ENCODE measurements at places on chromosomes 4 and X.

GRCh38 chrX:13047759-13048158, 3.3 kb upstream of the FAM9C start:
- no peak for DNase-seq

- no peak for DNase-seq
Observed at GRCh38 chrX:149296092-149296491, 209.0 kb downstream of the IDS start.

DNA sequence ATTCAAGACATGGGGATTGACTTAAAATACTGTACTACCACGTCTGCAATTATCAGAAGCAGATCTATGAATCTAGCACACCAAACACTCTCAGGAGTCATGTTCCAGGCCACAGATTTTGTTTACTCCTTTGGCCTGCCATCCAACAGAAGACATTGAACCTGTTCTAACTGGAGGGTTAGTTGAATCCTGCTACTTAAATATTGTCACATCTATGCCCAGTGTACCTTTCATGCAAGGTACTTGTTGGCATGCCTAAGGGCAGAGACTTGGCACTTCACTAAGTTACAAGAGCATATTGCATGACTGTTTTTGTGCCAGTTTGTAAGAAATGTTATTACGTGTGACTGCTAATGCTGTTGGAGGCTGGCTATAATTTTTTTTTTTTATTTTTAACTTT, 126.9 kb upstream of the BCOR start:
- no peak for DNase-seq

- DNase-seq = no peak
Observed at GRCh38 chrX:39204945-39205344, 403.7 kb downstream of the MID1IP1 start.

- DNase-seq = no peak
Observed at GRCh38 chrX:66035667-66036066, 4.2 kb downstream of the VSIG4 start.

DNA sequence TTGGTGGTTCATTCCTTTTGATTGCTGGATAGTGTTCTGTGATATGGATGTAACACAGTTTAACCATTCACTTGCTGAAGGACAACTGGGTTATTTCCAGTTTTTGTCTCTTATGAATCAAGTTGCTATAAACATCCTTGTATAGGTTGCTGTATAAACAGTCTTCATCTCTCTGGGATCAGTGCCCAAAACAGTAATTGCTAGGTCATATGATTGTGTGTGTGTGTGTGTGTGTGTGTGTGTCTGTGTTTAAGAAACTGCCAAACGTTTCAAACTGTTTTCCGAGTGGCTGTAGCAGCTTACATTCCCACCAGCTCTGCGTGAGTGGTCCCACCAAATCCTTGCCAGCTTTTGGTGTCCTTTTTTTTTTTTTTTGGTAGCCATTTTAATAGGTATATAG, 60.4 kb downstream of the F11 start:
- DNase-seq = no peak

DNA sequence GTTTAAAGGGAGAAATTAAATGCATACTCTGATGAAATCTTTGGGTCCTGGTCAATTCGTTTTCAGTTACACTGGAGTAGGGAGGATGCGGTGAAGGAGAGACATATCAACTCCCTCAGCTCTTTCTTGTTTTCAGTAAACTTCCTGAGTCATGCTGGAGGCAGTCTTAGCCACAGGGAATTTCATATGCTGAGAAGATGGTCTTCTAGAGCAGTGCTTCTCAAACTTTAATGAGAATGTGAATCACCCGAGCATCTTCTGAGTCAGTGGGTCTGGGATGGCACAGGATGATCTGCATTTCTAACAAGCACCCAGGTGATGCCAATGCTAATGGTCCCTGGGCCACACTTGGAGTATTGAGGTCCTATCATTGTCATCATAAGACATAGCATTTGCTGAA, 214.5 kb downstream of the KIT start:
- DNase-seq = no peak

DNA sequence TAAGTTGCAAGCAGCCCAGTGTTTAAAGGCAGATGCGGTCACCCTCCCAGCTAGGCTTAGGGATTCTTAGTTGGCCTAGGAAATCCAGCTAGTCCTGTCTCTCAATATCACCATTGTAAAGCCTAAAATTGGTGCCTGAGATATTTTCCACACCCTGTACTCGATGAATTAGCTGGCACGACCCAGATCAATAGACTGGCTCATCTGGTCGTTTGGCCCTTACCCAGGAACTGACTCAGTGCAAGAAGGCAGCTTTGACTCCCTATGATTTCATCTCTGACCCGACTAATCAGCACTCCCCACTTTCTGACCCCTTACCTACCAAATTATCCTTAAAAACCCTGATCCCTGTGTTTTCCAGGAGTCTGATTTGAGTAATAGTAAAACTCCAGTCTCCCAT, 384.9 kb upstream of the SLC7A11 start:
- DNase-seq = no peak

DNA sequence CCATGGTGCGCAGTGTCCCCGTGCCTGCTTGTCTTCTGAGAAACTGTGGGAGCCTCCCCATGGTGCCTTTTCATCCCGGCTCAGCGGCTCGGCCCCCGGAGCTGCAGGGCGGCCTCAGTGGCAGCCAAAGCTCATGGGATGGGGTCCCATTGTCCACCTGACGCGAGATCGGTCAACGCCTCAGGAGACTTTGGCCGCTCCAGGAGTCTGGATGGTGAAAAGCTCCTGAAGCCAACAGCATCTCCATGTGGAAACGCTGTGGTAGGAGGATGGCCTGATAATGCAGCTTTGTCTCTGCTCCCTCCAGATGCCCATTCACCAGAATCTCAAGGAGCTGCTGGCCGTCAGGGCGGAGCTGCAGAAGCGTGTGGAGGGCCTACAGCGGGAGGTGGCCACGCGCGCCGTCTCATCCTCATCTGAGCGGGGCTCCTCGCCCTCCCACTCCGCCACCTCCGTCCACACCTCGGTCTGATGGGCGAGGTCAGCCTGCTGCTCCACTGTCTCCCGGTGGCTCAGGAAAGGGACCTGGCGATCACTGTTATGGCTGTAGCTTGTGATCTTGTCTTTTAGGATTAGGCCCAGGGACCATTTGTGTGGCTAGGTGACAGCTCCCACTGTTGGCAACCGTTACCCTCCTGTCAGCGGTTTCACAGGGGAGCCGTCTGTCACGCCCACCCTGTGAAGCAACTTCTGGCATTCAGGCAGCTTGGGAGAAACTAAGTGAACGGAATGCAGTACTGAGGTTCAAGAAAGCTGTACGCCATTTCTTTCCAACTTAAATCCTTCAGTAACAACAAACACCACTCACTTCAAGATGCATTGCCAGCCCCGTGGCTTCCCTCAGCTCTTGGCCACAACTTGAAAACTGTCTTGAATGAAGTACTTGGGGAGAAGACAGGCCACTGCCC, 69.3 kb downstream of the MTMR1 start:
- no peak for DNase-seq

GRCh38 chrX:136659174-136659573, 11.2 kb downstream of the CD40LG start:
- no peak for DNase-seq

- DNase-seq = peak; percentile 41
Observed at GRCh38 chrX:37755025-37755424, 24.8 kb upstream of the CYBB start.

GRCh38 chr4:188603646-188604045, 464.4 kb downstream of the TRIML1 start:
- no peak for DNase-seq

DNA sequence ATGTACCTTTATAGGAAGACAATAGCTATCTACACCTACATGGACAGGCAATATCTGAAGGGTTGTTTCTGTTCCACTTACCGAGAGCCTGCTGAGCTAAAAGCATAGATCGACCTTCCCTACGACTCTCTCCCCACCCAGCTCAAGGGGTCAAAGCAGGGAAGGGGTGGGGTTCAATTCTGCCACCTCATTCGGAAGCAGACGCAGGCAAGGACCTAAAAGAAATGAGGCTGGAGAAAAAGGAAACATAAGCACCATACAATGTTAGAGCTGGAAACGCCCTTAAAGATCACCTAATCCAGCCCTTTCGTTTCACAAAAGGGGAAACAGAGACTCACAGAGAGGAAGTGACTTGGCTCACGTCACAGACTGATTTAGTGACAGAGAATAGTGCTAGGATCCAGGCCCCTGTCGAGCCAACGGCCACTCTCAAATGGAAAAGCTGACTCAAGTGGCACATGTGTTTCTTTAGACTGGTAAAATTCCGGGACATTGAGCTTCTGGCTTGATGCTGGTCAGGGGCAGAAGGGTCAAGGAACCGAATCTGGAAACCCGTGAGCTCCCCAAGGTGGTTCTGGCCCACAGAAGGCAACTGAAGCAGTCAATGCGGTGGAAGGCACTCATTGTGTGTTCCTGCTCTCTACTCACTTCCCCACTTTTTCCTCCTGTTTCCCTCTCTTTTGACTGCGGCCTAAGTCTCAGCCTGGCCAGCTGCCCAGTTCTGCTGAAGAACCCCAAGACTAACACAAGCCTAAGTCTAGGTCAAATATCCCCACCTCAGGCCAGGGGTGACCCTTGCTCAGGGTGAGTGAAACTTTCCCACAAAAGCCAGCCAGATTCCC, 7.5 kb downstream of the SEPTIN6 start:
- peak; percentile 49 for DNase-seq

DNA sequence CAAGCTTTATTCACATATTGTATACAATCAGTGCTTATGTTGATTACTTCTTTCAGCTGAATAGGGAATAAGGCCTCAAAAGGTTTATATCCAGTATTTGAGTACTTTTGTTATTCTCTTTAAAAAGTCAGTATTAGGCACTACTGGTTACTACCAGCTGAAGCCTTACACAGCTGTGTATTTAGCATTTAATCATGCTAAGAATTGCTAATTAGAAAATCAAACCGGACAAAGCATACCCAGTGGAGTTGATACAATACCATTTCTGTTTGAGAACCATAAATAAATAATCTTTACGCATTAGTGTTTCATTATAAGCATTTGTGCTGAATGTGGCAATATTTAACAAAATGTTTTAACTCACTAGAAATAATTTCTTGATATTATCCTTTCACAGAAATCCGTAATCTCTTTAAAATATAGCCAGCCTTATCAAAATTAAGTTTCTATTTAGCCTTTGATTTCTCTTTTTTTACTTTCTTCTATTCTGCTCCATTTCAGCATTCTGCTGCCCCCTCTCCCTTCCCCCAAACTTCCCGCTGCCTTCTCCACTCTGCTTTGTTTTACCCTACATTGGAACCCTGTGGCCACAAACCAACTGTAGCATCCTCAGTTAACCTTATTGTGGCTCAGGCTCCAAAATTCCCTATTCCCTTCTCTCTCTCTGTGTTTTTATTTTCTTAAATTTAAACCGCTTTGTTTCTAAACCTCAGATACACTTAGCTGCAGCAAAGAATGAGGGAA, 37.8 kb downstream of the UGT8 start:
- DNase-seq = no peak

DNA sequence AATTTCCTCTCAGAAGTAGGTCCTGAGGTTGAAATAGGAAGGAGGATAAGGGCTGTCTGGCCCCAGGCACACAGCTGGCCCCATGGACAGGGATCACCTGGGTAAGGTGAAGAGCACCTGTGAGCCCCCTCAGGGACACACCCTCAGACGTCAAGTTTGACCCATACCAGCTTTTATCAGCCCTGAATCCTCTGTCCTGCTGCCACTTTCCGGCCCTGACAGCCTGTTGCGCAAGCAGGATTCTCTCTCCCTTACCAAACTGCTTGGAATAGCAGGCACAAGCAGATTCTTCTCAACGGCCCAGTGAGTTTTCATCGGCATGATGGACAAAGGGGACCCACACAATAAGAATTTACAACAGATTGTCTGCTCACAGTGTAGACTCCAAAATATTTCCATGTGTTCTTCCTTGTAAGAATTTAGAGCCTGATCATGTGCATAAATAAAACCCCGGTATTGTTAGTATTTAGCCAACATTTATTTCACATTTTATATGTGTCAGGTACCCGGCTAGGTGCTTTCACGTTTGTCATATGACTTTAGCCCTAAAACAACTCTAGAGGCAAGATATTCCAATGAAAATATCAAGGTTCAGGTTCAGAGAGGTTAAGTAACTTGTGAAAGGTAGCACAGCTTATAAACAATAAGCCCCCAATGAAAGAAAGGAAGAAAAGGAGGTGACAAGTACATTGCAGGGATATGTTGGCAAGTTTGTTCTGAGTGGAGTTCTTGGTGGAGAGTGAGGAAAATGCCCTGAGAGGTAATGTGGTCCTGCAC, 107.2 kb upstream of the KIT start:
- DNase-seq = no peak

- DNase-seq = no peak
Observed at GRCh38 chrX:38232079-38232686, 11.5 kb upstream of the SRPX start.

DNA sequence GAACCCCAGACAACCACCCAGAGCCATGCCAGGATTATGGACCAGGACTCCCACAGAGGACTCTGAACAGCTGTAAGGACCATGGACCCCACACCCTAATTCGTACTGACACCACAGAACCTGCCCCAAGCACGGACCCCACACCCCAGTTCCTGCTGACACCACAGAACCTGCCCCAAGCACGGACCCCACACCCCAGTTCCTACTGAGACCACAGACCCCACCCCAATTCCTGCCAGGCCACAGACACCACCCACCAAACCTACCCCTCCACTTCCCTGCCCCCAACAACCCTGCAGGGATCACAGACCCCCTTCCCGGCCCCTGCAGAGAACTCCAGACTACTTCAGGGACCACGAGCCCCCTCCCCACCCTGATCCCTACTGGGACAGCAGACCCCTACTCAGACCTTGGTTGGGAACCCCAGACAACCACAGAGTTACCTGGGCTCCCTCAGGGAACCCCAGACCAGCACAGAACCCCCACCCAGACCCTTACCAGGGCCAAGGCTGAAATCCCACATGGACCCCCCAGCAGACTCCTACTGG, 1.4 kb upstream of the DHRSX start:
- DNase-seq = no peak

- DNase-seq = no peak
Observed at GRCh38 chrX:113330416-113330815, 489.8 kb upstream of the AMOT start.

DNA sequence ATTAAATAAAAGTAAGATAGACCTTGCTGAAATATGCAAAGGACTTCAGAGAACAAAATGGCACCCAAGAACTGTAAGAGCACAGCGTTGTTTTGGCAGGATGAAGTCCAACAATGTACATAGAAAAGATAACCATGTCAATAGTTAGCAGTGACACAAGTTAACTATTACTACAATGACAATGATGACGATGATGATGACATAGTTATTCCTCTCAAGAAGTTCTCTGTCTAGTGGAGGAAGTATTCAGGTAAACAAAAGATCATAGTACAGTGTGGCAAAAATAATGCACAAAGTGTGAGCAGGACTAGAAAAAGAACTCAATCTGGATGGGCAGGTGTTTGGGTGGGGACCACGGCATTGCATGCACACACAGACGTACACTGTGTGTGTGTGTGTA, 75.3 kb upstream of the STIM2 start:
- no peak for DNase-seq

All from T-helper 2 cell (primary cell).